ENCODE measurements at places on chromosomes 16 and 17. TPM values are rescaled to one million over a fixed set of nuclear protein-coding genes. Genes with fewer than 3 reads are reported as not detected.

Gene KIAA0753
- polyA plus RNA-seq: 1.1 TPM

Gene TP53TG3C
- polyA plus RNA-seq: not detected

Gene HEATR9
- 0.19 TPM for polyA plus RNA-seq

Gene G6PC3
- 41.6 TPM for polyA plus RNA-seq

Gene ITGB4
- 0.24 TPM for polyA plus RNA-seq

Gene FBXO39
- not detected for polyA plus RNA-seq

Gene ITGB3
- polyA plus RNA-seq: 11.0 TPM

Gene ABCC11
- not detected for polyA plus RNA-seq

Gene CCR7
- 50.9 TPM for polyA plus RNA-seq

Gene SDK2
- polyA plus RNA-seq: not detected

Gene CASKIN1
- not detected for polyA plus RNA-seq

Gene LHX1
- not detected for polyA plus RNA-seq

Gene OR2C1
- 0.34 TPM for polyA plus RNA-seq

Gene TMIGD1
- not detected for polyA plus RNA-seq

Gene SCIMP
- 6.5 TPM for polyA plus RNA-seq

Gene TAC4
- not detected for polyA plus RNA-seq

Gene GRAPL
- polyA plus RNA-seq: not detected

Gene CDH16
- not detected for polyA plus RNA-seq

Gene OR1D2
- not detected for polyA plus RNA-seq

Gene CCL8
- not detected for polyA plus RNA-seq

Gene TERB1
- 0.11 TPM for polyA plus RNA-seq

Gene KRTAP2-1
- not detected for polyA plus RNA-seq

Gene CTF1
- polyA plus RNA-seq: not detected

Gene CPNE7
- polyA plus RNA-seq: 1.9 TPM

Gene NLK
- 2.3 TPM for polyA plus RNA-seq

Gene SYT17
- polyA plus RNA-seq: not detected

Gene DPEP1
- not detected for polyA plus RNA-seq

Gene HOXB3
- 0.26 TPM for polyA plus RNA-seq

Gene TMEM11
- 36.9 TPM for polyA plus RNA-seq

Gene DHRS11
- polyA plus RNA-seq: 6.0 TPM

Gene KRT23
- not detected for polyA plus RNA-seq

Gene C16orf46
- not detected for polyA plus RNA-seq

Gene ZNF624
- 4.3 TPM for polyA plus RNA-seq

Gene PLA2G10
- polyA plus RNA-seq: not detected

Gene CLUH
- 7.4 TPM for polyA plus RNA-seq

Gene KRT12
- polyA plus RNA-seq: not detected

Gene DPEP3
- polyA plus RNA-seq: not detected

Gene CACNG1
- not detected for polyA plus RNA-seq

Gene TBC1D3G
- not detected for polyA plus RNA-seq

Gene DNASE1L2
- polyA plus RNA-seq: not detected

Gene KRTAP4-6
- not detected for polyA plus RNA-seq

Gene CMTM2
- polyA plus RNA-seq: not detected

Gene ALOX12B
- polyA plus RNA-seq: 0.17 TPM

Gene PNMT
- polyA plus RNA-seq: 1.4 TPM

Gene RASL10B
- polyA plus RNA-seq: not detected

Gene GAST
- polyA plus RNA-seq: not detected

Gene MYL4
- not detected for polyA plus RNA-seq

Gene C16orf92
- not detected for polyA plus RNA-seq

Gene SYCE1L
- polyA plus RNA-seq: 2.2 TPM

Gene STH
- not detected for polyA plus RNA-seq

Gene HSD17B2
- not detected for polyA plus RNA-seq

Gene KRTAP4-3
- polyA plus RNA-seq: not detected

Gene ZNF764
- polyA plus RNA-seq: 2.3 TPM
